NCI-H345 (cell line): ENCODE measurements at places on chromosomes 1 and 21.
A peak's percentile ranks its signal among the peaks of the same experiment; 100 is the strongest.

- peak; percentile 91 for DNase-seq
Measured at GRCh38 chr1:147494998-147495580, 46.2 kb upstream of the BCL9 start.

DNA sequence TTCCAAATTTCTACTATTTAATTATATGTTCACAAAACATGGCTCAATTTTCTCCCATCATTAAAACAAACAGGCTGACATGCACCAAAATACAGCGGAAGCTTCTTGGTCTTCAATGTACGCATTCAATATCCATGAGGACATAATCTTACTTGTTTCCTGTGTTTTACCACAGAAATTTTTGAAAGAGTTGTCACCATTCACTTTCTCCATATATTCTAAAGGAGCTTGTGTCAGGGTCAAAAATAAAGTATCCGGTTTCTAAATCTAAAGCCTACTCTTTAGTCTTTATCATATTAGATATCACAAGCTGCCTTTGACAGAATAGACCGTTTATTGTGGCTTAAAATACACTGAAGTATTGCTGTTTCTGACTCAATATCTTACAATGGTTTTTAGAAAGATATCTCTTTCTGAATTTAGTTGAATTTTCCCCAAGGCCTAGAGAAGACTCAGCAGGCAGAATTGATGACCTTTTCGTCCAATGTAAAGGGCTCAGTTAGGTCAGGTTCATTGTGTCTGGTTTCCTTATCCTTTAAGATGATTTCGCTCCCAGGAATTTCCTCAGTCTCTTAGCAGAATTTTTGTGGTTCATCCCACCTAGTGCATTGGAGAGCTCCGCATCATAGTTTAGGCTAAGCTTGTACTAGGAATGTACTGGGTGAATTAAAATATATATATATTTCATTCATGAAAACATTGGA is 717.2 kb downstream of the NCAM2 start:
- no peak for DNase-seq

- peak; percentile 65 for DNase-seq
Measured at GRCh38 chr1:21651214-21652042, 17.7 kb downstream of the RAP1GAP start.

- DNase-seq, result no peak
Measured at GRCh38 chr1:77830946-77831345, 51.5 kb downstream of the MIGA1 start.

GRCh38 chr1:10530281-10530740 is 55.6 kb downstream of the PEX14 start:
- DNase-seq, result no peak

GRCh38 chr21:23633447-23633940 is 1973.8 kb downstream of the MRPL39 start:
- DNase-seq, result no peak

- DNase-seq, result peak; percentile 39
Measured at GRCh38 chr1:241610056-241610815, 29.9 kb downstream of the CHML start.

- DNase-seq, result no peak
Measured at GRCh38 chr1:159958719-159959380, 4.8 kb upstream of the SLAMF9 start.
